AG08396 (cell line): ENCODE measurements at places on chromosomes 3 and 15.
A peak's percentile ranks its signal among the peaks of the same experiment; 100 is the strongest.

DNA sequence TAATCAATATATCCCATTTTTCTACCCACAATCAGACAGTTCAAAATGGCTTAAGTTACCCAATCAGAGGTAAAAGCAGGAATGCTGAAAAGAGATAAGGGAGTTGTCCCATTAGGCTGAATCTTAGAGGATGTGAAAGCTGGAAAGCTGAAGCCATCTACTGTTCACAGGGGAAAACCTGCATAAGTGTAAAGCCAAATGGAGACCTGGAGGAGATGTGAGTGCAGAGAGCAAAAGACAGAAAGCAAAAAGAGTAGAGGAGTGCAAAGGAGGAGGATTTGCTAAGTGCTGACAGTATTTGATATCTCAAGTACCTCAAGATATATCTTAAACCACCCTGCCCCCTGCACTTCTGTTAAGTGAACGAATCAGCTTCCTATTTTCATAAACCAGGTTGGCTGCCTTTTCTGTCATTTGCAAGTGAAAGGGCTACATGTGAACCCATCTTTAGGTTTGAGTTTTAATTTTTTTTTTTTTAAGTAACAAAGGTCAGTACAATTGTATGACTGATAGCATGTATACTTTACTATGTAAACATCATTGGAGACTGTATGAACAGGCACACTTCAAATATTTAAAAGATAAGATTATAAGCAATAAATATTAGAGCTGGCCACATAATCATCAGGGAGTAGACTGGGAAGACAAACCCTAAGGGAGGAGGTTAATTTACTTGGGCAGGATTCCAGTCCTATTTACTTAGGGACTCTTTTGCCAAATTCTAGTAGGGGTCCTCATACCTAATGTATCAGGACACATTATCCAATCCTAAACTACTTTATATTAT is 22.8 kb upstream of the P2RY1 start:
- DNase-seq = no peak

DNA sequence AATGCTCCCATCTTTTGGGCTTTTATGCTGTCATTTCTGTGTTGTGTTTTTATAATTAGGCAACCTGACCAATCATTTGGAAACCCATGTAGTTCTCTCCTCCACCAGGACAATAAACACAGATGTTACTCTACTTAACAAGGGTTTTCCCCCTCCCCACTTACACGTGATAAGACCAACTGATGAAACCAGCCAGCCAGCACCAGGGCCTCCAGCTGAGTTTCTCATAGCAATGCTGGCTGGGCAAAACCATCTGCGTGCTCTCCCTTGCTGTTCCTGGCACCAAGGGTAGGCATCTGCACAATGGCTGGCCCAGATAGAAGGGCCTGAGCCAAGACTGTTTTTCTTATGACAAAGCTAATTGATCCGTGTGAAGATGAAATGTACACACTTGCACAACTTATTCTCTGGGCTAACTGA is 310.4 kb downstream of the PLCL2 start:
- no peak for DNase-seq

GRCh38 chr15:49212897-49213296 is 42.9 kb downstream of the GALK2 start:
- DNase-seq = no peak

GRCh38 chr15:41507820-41508290 is 5.8 kb downstream of the LTK start:
- DNase-seq = no peak

DNA sequence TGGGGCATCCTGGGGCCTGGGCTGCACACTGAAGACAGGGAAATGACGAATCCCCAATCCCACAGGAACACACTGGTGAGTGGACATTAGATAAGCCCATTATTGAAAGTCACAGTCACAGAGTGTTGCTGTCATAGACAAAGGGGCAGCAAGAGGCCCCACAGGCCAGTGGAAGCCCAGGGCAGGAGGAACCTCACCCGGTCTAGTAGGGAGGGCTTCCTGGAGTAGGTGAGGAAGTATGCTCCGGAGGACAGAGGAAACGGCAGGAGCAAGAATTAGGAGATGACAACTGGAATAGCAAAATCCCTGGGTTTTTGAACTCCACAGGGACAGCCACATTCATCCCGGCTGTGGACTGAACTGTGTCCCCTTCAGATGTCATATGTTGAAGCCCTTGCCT is 101.2 kb downstream of the TPRA1 start:
- DNase-seq = no peak

GRCh38 chr3:117628823-117629291 is 919.3 kb downstream of the TUSC7 start:
- DNase-seq = peak; percentile 40

GRCh38 chr3:170563712-170564423 is 22.0 kb downstream of the SLC7A14 start:
- peak; percentile 47 for DNase-seq

DNA sequence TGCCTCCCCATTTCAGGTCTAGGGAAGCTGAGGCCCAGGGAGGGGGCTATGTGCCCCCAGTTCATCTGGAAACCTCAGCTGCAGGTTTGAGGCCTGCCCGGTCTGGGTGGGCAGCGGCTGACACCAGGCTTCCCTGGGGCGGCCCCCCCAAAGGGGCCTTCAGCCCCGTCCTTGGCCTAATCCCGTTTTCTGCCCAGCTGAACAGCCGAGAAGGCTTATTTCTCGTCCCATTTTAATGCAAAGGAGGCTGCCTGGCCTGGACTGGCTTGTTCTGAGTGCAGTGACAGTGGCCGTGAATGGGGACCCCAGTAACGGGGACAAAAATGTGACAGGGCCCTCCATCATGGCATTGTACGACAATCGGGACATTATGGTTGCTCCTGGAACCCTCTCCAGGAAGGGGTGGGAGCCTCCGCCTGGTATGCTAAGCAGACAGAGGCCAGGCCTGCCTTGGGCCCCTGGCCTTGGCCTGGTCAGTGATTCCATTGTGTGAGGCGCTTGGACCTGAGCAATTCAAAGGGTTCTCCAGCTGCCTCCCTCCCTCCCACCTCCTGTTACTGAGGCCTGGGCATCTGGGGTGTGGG is 93.9 kb downstream of the WNT7A start:
- DNase-seq = no peak
